T follicular helper cell (primary cell): ENCODE measurements at places on chromosomes 7 and 10.

GRCh38 chr7:64653721-64654401 lies 12.1 kb upstream of the ZNF107 start:
- DNase-seq = no peak

GRCh38 chr10:71837098-71837827 lies 13.8 kb downstream of the PSAP start:
- DNase-seq = no peak

GRCh38 chr7:142188846-142189245 lies 69.0 kb downstream of the PRSS58 start:
- DNase-seq = no peak

- DNase-seq = no peak
Measured at GRCh38 chr10:27637601-27638000, 108.0 kb downstream of the MKX start.

GRCh38 chr7:18151422-18151821 lies 123.8 kb upstream of the PRPS1L1 start:
- no peak for DNase-seq

GRCh38 chr7:50978633-50979215 lies 196.0 kb upstream of the GRB10 start:
- DNase-seq = no peak

GRCh38 chr10:44627591-44628354 lies 242.9 kb upstream of the CXCL12 start:
- DNase-seq = no peak

DNA sequence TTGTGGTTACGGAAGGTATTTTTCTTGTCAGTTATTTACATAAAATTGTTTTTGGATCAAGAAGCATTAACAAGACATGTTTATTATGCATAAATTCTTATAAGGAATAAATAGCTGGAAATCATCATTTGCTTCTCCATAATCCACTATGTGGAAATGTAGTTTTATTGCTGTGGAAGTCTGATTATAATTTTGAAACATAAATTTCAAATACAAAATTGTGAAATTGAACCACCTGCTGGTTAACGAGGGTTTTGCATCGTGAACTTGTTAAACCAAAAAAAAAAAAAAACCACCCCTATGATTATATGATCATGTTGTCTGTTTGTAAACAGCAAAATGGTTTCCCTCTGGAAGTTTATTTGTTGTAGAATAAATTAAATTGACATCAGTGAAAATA lies 25.9 kb downstream of the ABRAXAS2 start:
- DNase-seq = no peak

GRCh38 chr10:127576740-127577161 lies 27.6 kb downstream of the NPS start:
- DNase-seq = no peak

DNA sequence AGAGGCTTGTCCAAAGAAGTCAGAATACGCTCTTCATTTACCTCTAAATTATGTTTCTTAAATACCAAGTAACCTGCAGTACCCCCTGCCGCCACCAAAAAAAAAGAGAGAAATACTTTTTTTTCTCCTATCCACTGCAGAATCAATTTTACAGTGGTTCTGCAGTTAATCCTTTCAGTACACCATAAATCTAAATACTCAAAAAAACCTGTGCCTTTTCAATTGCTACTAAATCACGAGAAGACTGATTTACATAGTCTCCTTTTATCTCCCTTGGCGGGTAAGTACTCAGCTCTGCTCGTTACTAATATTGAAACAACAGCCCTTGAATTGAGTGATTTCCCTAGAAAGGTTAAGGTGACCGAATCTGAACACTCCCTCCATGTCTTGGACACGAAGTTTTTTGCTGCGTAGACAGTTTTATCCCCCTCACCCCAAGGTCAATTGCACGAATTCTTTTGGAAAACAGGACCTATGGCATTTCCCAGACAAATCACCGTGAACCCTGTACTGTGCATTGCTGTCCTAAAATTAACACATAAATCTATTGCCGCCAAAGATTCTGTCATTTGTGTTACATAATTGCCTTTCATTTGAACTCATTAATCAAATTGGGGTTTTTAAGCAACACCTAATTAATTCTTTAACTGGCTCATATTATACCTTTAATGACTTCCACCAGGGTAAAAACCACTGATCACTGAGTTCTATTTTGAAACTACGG lies 512 bp upstream of the VIM start:
- DNase-seq = peak; percentile 22

DNA sequence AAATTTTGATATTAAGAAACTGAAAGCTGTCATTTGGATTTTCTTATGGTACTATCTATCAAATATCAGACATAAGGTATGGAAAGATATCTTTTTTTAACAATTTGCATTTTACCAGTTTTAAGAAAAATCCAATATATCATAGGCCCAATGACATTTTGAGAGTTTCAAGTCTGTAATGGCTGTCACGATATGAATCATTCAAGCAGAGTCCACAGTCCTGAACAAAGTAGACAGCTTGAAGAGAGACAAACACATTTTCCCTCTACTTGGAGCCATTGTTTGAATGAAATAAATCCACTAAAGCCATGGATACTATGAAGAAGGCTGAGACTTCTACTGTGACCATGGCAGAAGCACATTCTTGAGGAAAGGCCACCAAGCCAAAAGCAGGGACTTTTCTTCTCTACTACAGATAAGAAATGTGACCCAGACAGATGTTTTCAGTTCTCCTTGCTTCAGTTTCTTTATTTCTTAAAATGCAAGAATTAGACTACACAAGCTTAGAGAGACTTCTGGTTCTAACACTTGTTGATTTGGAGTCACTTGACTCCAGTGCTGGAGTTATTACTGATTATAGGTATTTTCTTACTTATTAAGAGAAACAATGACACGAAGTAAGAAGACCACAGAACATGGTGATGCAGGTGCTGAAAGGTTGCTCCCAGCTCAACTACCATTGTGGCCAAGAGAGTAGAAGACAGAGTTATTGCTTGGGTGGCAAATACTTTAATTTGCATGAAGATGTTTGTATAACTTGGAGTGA lies 429.1 kb downstream of the KIF20B start:
- DNase-seq = no peak

GRCh38 chr7:131056007-131056406 lies 271.7 kb upstream of the MKLN1 start:
- no peak for DNase-seq

GRCh38 chr10:101993651-101994200 lies 62.2 kb downstream of the ARMH3 start:
- no peak for DNase-seq

- DNase-seq = no peak
Measured at GRCh38 chr7:140349144-140349771, 49.1 kb downstream of the SLC37A3 start.

GRCh38 chr7:30479202-30480120 lies 877 bp upstream of the NOD1 start:
- no peak for DNase-seq

DNA sequence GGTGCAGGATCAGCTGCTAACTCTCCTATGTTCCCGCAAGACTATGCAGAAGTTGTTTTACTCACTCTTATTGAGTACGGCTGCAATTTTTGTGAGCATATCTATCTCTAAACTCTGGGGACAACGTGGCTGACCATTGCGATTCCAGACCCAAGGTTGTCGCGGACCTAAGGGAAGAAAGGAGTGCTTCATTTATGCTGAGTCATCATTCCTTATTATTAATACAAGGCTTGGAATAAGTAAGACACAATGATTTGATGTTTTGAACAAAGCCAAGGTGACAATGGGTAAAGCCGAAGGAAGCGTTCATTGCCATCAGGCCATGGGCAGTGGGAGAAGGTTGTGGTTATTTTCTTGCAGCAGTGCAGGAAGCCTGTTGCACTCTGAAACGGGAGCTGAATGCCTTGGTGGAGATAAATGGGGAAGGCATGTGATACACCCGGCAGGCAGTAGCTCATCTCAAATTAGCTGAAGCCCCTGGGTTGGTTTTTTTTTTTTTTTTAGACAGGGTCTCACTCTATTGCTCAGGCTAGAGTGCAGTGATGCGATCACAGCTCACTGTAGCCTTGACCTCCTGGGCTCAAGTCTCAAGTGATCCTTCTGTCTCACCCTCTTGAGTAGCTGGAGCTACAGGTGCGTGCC lies 605.7 kb downstream of the TYW1 start:
- DNase-seq = no peak

- no peak for DNase-seq
Measured at GRCh38 chr7:139232904-139233303, 1.9 kb downstream of the UBN2 start.

DNA sequence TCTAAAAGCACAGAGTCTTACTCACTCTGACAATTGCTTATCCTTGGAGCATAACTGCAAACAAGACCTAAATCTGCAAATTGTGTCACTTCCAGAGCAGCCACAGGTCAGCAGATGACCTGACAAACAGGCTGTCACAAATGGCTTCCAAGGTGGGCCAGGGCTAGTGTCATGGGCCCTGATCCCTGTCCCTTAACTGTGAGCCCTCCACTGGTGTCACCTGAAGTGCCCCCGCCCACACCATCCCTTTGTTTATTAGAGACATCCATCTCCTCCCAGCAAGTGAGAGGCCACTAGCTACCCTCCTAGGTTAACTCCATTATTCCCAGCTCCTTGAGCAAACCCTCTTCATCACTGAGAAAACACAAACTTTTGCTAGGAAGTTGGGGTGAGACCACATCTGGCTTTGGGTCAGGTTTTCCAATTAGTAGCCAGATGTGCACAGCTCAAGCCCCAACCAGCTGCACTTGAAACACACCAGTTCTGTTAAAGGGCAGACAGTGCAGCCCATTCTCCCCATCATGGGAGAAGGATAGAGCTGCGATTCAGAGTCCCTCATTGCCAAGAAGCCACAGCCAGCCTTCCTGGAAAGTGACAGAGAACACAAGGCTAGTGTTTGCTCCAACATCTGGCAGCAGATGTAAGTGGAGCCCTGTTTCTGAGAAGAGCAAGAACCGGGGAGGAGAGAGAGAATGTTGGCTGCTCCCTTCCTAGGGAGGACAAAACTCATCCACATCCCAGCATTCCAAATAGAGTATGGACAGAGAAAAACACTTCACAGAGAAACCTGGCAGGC lies 75.7 kb upstream of the NANOS1 start:
- DNase-seq = no peak
